Muscle of back (tissue), 13 donors: ENCODE measurements at places on chromosomes 16 and 17. TPM values are rescaled to one million over a fixed set of nuclear protein-coding genes. Genes with fewer than 3 reads are reported as not detected.
A peak's percentile ranks its signal among the peaks of the same experiment; 100 is the strongest.

DNA sequence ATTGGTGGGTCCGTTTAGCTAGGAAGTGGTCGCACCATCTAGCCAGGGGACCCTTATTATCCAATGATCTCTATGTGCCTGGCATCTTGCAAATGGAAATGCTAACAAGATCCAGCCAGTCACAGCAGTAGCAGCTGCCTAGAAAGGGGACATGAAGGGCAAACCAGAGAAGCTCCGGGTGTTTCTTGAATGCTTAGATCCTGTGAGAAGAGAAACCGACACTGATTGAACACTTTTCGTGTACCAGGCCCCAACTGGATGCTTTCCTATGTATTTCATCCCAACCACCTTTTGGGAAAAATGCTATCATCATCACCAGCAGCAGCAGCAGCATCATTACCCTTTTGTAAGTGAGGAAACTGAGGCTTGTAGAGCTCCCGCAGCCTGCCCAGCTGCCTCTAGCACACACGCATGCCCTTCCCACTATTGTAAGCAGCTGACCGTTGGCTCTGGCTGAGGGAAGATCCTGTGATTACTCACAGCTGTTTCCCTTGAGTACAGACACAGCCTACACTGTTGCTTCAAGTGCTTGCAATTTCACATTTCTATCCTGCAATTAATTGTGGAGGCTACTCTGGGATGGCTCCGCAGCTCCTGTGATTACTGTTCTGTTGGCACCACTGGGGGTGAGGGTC, 180.7 kb upstream of the CACNG5 start:
- DNase-seq: peak; percentile 23

The MMD gene
- polyA plus RNA-seq: 16.3 TPM

- DNase-seq: no peak
Observed at GRCh38 chr17:27569884-27570577, 61.0 kb upstream of the LGALS9 start.

The GCGR gene
- polyA plus RNA-seq: not detected

The TBC1D3 gene
- polyA plus RNA-seq: not detected

The MILR1 gene
- 3.8 TPM for polyA plus RNA-seq

DNA sequence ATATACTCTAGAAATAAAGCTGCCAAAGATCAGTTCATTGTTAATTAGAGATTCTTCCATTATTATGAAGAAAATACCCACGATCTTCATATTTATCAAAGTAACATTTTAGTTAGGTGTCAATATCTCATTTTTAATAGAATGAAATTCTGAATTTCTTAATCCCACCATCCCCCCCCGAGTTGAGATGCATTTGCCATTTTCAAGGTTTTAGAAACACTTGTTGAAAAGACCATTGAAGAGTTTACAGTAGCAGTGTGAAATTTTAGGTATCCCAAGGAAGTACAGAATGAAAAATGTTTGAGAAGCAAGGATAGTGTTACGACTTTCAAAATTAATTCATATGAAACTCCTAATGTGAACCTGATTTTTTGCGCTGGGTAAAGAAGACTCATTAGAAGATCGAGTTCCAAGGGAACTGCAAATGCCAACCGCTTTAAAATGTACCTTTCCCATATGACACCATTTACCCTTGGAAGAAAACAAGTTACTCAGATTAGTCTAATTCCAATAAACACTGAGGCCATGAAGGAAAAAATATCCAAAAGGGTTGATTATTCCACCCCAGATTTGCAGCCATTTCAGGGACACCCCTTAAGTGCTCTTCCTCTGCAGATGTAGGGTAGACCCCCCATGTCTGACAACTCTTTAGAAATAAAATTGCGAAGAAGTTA, 731 bp downstream of the IKZF3 start:
- no peak for DNase-seq

GRCh38 chr17:1940810-1941185, 84.3 kb downstream of the RTN4RL1 start:
- no peak for DNase-seq

GRCh38 chr16:4557973-4558372, 1.8 kb downstream of the C16orf96 start:
- DNase-seq: no peak

The GLP2R gene
- polyA plus RNA-seq: not detected
